ENCODE measurements at places on chromosomes 2 and 18. TPM values are rescaled to one million over a fixed set of nuclear protein-coding genes. Genes with fewer than 3 reads are reported as not detected.

DNA sequence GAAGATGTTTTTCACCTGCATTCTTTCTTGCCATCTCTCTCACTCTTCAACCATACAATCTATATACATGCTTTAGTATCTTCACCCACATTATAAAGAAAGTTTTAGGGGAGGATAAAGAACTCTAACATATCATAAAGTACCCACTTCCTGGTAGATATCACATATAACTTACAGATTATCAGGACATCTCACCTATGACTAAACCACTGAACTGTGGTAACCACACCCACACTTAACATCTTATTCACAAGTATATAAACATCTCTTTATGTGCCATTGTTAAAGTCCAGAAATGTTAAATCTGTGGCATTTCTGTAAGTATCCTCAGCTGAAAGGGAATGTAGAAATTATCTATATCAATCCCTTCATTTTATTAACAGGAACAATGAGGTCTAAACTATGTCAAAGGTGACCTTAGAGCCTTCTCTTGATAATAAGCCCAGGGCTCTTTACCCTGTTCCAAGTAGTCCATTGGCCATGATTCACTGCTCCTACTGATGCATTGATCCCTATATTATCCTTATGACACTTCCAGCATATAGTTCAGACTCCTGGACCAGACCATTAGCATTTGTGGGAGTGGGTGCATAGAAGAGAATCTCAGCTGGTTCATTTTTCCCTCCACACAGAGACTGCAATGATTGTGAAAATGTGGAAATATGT, 182.4 kb downstream of the SUCLG1 start:
- no peaks in the 10 kb centered on the region for H3K36me3 ChIP-seq
- H3K27me3 ChIP-seq, result no peaks in the 10 kb centered on the region
- no peaks in the 10 kb centered on the region for H3K4me1 ChIP-seq
- no peak for DNase-seq
- H3K4me3 ChIP-seq, result no peak overlapping the region

DNA sequence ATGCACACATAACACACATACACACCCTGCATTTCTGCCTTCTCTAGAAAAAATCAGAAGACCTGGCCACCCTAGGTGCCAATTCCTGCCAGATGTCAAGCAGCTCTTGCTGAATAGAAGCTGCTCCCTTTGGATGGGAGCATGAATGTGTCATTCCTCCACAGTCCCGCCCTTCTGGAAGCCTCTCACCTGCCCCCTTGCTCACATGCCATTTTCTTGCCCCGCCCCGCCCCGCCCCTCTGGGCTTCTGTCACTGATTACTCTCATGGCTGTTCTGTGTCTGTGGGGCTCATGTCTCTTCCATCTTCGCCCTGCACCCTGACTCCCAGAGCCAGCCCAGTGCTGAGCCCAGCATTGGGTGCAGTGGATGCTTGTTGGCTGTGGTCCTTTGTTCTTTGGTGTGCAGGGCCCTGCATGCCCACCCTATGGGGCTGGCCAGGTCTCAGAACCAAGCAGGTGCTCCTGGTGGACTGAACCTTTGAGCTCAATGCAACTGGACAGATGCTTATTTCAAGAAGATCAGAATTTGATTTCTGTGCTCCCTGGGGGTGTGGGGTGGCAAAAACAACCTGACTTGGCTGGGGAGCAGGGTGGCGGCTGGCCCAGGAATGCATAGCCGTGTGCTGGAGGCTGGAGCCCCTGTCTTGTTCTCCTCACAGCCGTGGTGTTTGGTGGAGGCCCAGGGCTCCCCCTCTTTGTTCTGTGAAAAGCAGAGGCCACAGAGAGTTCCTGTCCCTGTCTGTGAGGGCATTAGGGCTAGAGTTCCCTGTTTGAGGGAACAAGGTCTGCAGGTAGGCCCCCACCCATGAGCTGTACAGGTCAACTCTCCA, 140.6 kb upstream of the GLI2 start:
- no peaks in the 10 kb centered on the region for H3K4me1 ChIP-seq
- H3K27me3 ChIP-seq, result no peaks in the 10 kb centered on the region
- no peak overlapping the region for H3K4me3 ChIP-seq
- no peak for DNase-seq
- no peak overlapping the region for H3K27ac ChIP-seq
- H3K36me3 ChIP-seq, result no peaks in the 10 kb centered on the region

DNA sequence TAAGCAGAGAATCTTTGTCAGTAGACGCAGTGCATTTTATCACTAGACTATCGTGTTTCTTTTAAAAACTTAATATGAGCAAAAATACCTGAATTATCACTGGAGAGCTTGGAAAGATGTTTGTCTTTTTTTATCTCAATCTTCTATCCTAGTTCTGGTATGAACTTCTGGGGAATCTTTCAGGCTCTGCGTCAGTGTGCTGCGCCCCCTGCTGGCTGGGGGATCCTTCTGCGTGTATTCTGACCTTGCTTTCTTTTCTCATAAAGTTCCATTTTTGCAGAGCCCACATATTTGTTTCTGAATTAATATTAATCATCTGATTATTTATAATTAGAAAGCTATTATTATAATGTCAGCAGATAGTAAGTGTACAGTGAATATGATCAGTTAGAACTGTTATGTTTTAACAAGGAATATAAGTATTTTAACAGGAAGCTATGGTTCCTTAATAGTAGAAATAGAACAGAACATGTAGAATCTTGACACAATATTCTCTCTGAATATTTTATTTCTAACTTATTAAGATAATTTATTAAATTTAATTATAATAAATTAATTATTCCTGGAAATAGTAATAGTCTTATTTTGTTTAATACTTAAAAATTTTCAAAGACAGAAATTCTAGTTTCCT, 945.0 kb upstream of the CRIM1 start:
- H3K4me1 ChIP-seq, result no peaks in the 10 kb centered on the region
- H3K36me3 ChIP-seq, result no peaks in the 10 kb centered on the region
- no peaks in the 10 kb centered on the region for H3K27me3 ChIP-seq
- H3K4me3 ChIP-seq, result no peak overlapping the region
- peak; percentile 25 for DNase-seq
- no peak overlapping the region for H3K27ac ChIP-seq

GRCh38 chr2:28624793-28625701, 126.6 kb upstream of the PPP1CB start:
- DNase-seq, result no peak
- H3K27ac ChIP-seq, result no peak overlapping the region
- H3K36me3 ChIP-seq, result no peaks in the 10 kb centered on the region

DNA sequence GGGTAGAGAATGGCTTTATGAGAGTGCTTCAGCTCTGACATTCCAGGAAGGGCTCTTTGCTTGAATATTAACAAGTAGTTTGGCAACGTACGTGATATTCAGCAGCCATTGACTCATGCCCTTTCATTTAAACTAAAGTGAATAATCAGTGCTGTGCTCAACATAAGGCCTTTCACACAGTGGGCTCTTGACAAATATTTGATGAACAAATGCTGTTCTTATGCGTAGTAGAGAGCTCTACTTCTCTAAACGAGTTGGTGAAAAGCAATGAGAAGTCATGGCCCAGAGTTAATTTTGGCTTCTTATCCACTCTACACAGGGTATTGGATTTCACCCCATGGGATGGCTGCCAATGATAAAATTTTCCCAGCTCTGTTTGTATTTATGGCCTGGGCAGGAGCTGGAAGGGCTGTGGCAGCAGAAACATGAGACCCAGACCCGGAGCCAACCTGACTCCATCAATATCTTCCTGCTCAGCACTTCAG, 338.9 kb downstream of the CCDC85A start:
- no peaks in the 10 kb centered on the region for H3K4me1 ChIP-seq
- no peak overlapping the region for H3K27ac ChIP-seq
- DNase-seq, result no peak
- H3K36me3 ChIP-seq, result no peaks in the 10 kb centered on the region

GRCh38 chr2:11131166-11131920, 23.9 kb upstream of the SLC66A3 start:
- DNase-seq, result no peak
- no peak overlapping the region for H3K4me3 ChIP-seq
- H3K27ac ChIP-seq, result no peak overlapping the region
- H3K27me3 ChIP-seq, result no peaks in the 10 kb centered on the region
- no peaks in the 10 kb centered on the region for H3K36me3 ChIP-seq

DNA sequence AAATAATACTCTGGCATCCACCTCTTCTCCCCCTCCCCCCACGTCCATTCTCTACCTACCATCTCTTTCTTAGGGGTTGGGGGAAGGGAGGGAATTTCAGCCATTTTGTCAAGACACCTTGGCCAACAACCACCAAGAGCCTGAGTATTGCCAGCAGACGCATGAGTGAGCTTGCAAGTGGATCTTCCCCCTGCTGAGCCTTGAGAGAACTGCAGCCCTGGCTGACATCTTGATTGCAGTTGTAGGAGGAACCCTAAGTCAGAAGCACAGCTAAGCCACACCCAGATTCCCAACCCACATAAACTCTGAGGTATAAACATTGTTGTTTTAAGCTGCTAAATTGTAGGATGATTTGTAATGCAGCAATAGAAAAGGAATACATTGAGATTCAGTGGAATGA, 165.6 kb downstream of the TMEFF2 start:
- no peaks in the 10 kb centered on the region for H3K27me3 ChIP-seq
- H3K36me3 ChIP-seq, result no peaks in the 10 kb centered on the region
- H3K4me3 ChIP-seq, result no peak overlapping the region
- no peaks in the 10 kb centered on the region for H3K4me1 ChIP-seq
- no peak for DNase-seq
- H3K27ac ChIP-seq, result no peak overlapping the region

Gene C2orf80
- total RNA-seq, result not detected

Gene TEKT4
- total RNA-seq, result 0.26 TPM

Gene SCG2
- total RNA-seq, result 1.7 TPM

Gene RSAD2
- 0.44 TPM for total RNA-seq

Gene DLX2
- total RNA-seq, result 4.4 TPM

Gene BOK
- total RNA-seq, result 39.1 TPM

Gene GPR39
- total RNA-seq, result 9.0 TPM

Gene ANKRD12
- 30.7 TPM for total RNA-seq

Data from Panc1 (cell line).